ENCODE measurements at places on chromosomes 6 and 20.

DNA sequence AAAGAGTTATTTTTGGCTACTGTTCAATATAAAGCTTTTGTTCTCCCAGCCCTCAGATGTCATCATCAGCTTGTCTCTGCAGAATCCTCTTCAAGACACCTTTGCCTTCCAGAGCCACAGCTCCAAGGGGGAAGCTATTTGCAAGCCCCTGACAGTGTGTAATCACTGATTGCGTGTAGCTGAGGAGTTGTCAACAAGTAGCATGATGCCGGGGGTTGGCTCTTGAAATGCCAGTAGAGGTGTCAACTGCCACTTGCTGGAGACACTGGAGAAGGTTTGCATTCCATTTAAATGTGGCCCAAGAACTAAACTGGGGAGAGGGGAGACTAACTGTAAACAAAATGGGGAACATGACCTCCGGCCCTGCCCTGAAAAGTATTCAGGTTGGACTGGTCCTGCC lies 44.3 kb upstream of the PDYN start:
- no peak for DNase-seq

- DNase-seq, result peak; percentile 3
Observed at GRCh38 chr6:45185403-45186251, 142.5 kb upstream of the RUNX2 start.

- no peak for DNase-seq
Observed at GRCh38 chr20:10178727-10179313, 39.8 kb upstream of the SNAP25 start.

- DNase-seq, result no peak
Observed at GRCh38 chr6:167736486-167737204, 90.1 kb upstream of the AFDN start.

DNA sequence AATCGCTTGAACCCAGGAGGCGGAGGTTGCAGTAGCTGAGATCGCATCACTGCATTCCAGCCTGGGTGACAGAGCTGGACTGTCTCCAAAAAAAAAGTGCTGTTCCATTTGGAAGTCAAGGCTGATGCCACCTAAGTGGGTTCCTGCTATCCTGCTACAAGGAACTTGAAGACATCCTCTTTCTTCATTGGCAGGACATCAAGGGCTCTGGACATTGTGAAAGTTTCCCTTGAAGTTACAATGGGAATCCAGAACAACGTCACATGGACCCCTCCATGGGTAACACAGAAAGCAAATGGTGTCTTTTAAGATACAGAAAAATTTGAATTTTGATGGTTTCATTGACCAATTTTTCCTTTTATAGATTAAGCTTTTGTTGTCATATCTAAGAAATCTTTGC lies 15.5 kb upstream of the ITCH start:
- DNase-seq, result no peak

DNA sequence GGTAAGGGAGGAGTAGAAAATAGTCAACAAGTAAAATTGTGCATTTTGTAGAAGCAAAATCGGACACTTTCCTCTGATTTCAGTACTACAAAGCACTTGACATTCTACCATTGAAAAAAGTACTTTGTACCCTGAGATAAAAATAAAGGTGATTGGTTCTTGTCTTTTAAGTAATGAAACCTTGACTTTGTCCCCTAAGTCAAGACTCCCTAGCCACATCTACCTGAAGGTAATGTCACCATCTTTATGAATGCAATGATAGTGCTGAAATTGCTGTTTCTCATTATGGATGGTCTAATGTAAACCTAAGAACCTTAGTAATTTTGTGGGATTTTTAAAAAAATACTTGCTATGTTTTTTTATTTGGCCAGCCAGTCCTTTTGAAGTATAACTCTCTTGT lies 2.4 kb upstream of the MAN1A1 start:
- DNase-seq, result no peak

All from activated gamma-delta T cell treated with anti-CD3 and anti-CD28 coated beads, Interleukin-2, amount 50 U/mL, for 16 hours (primary cell).